GM18507 (cell line): ENCODE measurements at places on chromosomes 13 and 19.

DNA sequence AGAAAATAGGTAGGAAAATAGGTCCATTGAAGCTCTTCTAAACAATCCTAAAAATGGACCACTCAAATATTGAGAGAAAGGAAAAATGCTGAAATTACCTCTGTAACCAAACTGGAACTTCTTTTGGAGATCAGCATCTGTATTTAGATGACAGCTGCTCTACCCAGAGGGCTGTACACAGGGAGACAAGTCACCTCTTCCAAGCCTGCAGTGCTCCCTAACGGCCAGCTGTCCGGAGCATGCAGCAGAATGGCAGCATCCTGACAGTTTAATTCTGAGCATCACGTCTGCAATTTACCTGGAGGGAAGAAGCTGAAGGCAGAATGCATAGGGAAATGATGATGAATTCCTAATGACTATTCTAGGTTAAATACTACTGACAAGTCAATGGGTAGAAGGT, 62.8 kb upstream of the DIAPH3 start:
- no peak for DNase-seq

DNA sequence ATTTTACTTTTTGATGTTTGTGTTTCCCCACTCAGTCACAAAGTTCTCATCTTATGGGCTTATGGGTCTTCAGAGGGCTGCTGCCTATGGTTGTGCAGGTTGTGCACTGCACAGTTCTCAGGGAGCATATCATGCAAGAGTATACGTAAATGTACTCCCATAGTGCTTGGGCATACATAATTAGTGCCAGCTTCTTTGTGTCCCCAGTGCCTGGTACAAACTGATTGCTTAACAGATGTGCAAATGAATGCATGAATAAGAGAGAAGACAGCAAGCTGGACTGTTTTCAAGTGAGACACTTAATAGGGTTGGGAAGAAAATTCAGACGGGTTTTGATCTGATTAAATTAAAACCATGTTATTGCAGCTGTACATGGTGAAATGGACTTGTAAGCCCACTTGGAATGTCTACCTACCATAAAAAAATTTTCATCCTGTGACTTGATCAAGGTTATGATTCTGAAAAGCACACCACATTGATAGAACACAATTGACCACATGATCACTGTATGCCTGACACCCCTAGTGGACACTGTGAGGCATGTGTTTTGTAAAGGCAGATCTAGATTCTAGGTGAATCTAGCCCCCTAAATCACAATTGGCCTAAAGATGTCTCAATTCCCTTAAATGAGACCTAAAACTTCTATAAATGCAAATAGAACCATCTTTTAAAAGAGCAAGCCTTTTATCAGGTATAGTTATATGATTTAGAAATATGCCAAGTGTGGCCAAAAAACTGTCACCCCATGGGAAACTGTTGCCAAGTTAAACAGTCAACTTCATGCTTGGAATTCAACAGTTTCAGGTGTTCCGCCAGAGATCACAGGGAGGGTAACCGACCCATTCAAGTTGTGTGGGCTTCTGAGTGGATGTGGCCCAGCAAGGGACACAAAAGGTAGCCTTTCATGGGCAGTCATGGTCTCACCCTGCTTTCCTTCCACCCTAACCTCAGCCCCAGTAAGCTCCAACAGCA, 27.9 kb downstream of the FAM124A start:
- no peak for DNase-seq

- no peak for DNase-seq
Measured at GRCh38 chr19:19176950-19177349, 6.9 kb upstream of the MEF2B start.

DNA sequence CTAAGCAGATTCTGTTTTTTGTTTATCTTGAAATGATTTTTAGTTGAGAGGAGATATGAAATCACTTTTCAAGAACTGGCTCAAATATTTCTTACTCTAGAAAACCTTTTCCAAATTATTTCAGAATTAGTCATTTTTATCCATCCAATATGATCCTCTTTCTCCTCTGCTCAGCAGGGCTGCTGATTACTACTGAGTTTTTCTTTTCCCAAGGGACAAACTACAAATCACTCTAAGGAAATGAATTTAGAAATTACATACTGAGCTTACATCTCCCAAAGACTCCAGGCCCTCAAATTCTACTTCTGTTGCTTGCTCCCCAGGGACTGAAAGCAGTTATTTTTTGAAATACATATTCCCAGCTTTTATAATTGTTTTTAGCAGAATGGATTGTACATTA, 87.4 kb upstream of the UFM1 start:
- DNase-seq = no peak

DNA sequence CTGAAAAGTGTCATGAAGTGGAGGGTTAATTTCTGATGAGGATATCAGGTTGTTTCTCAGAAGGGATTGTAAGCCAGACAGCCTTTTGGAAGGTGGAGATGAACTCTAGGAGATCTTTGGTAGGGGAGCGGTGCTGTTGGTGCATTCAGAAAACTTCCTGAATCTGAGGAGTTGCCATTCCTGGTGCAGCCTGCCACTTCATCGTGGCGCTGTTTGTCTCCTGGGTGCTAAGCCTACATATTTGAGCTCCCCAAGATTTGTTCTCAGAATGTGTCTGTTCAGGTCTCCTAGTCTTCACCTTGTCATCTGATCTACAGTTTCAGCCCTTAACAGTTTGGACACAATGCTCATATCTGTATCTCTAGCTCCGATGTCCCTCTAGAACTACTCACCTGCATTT, 285.6 kb downstream of the MTUS2 start:
- no peak for DNase-seq

DNA sequence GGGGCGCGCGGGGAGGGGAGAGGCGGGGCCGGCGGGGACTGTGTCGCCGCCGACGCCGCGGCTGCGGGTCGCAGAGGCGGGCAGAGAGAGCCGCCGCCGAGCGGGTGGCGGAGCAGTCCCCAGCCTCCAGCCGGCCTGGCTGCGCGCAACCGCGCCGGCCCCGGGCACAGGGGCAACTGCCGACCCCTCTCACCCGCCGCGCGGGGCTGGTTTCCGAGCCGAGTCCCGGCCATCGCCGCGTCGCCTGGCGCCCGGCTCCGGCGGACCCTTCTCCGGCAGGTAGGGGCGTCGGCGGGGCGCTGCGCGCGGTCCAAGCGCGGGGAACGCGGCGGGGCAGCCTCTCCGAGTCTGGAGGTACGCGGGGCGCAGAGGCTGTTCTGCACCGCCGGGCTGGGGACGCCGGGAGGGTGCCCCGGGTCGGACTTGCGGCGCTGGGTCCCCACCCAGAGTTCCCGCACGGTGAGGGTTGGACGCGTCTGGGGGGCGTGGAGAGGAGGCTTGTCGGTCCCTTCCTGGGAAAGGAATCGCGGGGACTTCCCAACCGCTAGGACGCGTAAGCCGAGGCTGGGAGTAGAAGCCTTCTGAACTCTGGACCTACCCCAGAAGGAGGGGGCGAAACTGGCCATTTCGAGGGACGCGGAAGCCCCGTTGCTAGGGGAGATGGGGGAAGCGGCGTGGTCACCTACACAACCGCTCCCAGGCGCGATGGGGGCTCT, 133.6 kb upstream of the MYO16 start:
- no peak for DNase-seq

- DNase-seq = no peak
Measured at GRCh38 chr19:51602189-51602854, 27.9 kb downstream of the SIGLEC5 start.

DNA sequence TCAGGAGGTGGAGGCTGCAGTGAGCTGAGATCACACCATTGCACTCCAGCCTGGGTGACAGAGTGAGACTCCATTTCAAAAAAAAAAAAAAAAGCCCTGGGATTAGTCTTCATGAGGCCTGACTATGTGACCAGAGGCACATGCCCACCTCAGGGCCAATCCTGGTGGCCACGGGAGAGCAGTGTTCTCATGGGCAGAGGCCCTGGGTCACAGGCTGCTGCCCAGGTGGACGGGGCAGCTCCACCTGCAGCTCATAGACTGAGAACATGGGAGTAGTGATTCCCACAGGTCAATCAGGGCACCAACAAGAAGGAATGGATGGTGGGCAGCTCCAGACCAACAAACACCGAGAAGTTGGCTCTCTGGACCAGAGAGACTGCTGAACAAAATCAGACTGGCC, 26.1 kb upstream of the PEPD start:
- no peak for DNase-seq

DNA sequence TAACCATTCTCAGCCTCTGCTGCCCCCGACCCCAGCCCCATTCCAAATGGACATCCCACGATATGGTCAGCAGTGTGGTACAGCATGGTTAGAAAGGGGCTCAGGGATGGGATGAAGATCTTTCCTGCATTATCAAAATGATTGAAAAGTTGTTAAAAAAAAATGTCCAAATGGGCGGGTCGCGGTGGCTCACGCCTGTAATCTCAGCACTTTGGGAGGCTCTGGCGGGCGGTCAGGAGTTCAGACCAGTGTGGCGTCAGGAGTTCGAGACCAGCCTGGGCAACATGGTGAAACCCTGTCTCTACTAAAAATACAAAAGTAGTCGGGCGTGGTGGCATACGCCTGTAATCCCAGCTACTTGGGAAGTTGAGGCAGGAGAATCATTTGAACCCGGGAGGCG, 54.3 kb upstream of the ZNF254 start:
- DNase-seq = no peak

- no peak for DNase-seq
Measured at GRCh38 chr19:48283908-48284307, 14.0 kb downstream of the ZNF114 start.

- no peak for DNase-seq
Measured at GRCh38 chr19:4500841-4501591, 17.3 kb downstream of the PLIN4 start.

DNA sequence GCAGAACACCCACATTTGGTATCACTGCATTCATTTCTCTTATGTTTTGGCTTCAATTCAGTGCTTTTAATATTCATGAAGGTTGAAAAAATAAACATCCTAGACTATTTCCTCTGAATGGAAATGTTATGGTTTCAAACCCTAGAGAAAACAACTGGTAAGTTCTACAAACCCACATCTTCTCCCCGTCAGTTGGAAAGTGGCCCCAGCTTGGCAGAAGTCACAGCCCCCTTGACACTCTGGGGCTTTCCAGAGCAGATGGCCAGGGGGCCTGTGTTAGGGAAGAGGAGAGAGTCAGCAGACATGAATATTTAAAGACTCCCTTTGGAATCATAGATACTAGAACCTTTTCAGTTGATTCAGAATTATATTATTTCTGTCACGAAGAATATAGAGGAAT, 123.9 kb downstream of the SHISA2 start:
- no peak for DNase-seq

DNA sequence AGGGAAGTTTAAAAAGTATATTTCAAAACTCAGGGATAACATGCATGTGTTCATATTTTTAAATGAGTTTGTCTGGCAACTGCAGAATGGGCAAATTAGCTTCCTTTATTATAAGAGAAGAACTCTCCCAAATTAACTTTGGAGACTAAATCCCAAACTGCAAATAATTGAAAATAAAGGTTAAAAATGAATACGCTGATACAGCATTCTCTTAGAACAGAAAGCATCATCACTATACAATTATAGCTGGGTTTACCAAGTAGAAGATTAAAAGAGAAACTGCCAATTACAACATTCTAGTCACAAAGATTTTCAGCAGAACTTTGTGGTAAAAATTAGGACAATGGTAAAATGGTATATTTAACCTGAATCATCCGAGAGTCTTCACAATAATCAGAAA, 73.3 kb downstream of the OLFM4 start:
- no peak for DNase-seq

- DNase-seq = no peak
Measured at GRCh38 chr13:93955904-93956303, 523.6 kb downstream of the DCT start.

DNA sequence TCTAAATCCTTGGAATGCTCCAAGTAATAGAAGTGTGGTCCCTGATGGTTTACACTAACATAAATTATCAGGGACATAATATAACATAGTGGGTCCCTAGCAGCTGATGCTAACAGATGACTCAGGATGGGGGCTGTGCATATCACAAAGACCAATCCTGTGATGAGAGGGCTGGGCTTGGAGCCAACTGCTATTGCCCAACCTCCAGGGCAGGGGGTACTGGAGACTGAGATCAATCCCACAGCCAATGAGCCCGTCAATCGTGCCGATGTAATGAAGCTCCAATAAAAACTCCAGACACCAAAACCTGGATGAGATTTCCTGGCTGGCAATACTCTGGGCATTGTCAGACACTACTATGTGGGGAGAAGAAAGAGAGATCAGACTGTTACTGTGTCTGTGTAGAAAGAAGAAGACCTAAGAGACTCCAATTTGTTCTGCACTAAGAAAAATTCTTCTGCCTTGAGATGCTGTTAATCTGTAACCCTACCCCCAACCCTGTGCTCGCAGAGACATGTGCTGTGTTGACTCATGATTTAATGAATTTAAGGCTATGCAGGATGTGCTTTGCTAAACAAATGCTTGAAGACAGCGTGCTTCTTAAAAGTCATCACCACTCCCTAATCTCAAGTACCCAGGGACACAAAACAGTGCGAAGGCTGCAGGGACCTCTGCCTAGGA, 33.4 kb downstream of the ABCC4 start:
- DNase-seq = no peak

GRCh38 chr19:7642295-7643030, 5.6 kb downstream of the STXBP2 start:
- DNase-seq = no peak

DNA sequence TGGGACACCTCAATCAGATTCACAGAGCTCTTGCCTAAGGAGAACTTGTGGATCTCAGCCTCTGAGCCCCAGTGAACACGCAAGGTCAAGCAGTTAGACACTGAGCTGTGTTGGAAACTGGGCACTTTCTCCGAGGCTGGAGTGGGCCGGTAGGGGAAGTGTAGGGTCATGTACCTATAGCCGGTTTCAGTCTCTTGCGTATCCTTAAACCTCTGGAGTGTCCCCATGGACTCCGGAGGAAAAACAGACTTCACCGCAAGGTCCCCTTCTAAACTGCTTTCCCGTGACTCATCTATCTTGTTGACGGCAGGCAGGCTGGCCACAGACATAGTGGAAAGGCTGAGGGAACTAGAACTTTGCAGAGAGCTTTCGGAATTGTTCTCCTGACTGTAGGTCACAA, 11.3 kb downstream of the IQCN start:
- no peak for DNase-seq

GRCh38 chr13:55815458-55816033, 1325.2 kb upstream of the PRR20A start:
- DNase-seq = no peak

GRCh38 chr13:87736849-87737385, 65.7 kb downstream of the SLITRK5 start:
- no peak for DNase-seq

- DNase-seq = no peak
Measured at GRCh38 chr19:10418235-10418484, 2.2 kb upstream of the PDE4A start.
